ENCODE measurements at places on chromosomes 11 and 22.
A peak's percentile ranks its signal among the peaks of the same experiment; 100 is the strongest.

GRCh38 chr11:120908461-120909181 lies 115.3 kb upstream of the TBCEL start:
- no peak for DNase-seq

DNA sequence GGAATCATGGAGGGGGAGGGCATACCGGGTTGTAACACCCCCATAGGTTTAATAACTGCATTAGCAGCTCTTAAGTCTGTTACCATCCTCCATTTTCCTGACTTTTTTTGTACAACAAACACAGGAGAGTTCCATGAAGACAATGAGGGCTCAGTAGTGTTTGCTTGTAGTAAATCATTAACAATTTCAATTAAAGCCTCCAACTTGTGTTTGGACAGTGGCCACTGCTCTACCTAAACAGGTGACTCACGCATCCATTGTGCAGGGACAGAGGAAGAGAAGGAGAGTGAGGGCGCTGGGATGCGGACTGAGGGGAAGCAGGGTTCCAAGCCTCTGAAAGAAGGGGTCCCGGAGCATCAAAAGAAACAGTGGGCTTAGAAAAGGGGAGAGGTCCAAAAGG lies 21.3 kb upstream of the MTNR1B start:
- DNase-seq: no peak

- DNase-seq: no peak
Measured at GRCh38 chr11:70618431-70619101, 220.2 kb downstream of the CTTN start.

- DNase-seq: no peak
Measured at GRCh38 chr11:63663809-63664208, 7.4 kb downstream of the ATL3 start.

DNA sequence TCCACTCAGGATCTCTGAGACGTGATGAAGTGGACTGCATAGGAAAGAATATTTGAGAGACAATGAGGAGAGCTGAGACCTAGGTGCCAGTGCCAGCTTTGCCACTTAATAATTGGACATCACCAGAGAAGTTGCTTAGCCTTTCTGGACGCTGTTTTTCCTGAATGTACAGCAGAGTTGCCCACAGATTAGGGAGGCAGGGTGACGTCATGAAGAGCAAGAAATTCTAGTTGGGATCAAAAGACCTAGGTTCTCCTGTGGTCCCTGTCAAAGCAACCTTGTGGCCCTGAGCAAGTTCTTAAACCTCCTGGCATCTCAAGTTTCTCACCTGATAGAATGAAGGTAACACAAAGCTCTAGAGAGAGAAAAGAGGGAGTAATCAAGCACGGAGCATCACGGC lies 174.6 kb upstream of the TENM4 start:
- DNase-seq: no peak

- no peak for DNase-seq
Measured at GRCh38 chr22:19811811-19812771, 42.6 kb downstream of the GNB1L start.

GRCh38 chr22:46295277-46295971 lies 1.2 kb upstream of the GTSE1 start:
- DNase-seq: no peak

- peak; percentile 36 for DNase-seq
Measured at GRCh38 chr11:90766121-90766520, 543.3 kb upstream of the CHORDC1 start.

GRCh38 chr11:61603667-61604066 lies 22.8 kb upstream of the SYT7 start:
- DNase-seq: no peak

DNA sequence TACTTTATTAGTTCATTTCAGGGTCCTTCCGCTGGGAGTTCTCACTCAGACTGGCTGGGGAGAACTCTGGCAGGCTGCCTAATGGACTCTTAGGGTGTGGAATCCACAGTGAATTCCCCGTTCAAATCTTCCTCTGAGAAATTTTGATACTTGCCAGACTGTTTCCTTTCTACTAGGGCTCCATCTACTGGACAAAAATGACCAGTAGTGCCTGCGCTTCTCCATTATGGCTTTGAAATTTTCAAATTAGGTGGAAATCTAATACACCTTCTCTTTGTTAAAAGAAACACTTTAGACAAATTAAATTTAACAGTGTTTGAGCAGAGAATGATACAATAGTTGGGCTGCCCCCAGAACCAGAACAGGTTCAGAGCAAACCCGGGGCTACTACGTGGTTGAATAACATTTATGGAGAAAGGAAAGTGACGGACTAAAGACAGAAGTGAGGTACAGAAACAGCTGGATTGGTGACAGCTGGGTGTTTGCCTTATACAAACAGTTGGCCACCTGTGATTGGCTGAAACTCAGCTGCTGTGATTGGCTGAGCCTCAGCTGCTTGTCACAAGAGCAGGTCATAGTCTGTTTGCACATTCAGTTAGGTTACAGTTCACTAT lies 52.9 kb upstream of the FDX1 start:
- DNase-seq: peak; percentile 74

GRCh38 chr11:104332110-104332509 lies 168.2 kb upstream of the PDGFD start:
- no peak for DNase-seq
